ENCODE measurements at places on chromosomes 1 and 21.

DNA sequence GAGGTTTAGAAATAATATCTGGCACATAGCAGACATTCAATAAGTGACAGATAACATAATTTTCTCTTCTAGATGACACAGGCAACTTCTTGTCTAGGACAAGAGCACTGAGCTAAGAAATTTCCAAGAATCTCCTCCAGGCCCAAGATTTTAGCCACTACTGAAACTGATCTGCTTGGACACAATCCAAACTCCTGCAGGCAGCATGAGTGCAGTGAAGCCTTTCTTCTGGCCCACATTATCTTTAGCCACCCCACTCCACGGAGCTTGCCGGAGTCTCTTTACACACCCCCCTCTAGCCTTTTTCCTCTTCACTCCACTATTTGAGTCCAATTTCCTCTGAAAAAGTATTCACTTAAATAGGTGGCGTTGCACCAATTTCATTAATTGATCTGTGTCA is 142.9 kb upstream of the DUSP10 start:
- no peak for DNase-seq

GRCh38 chr1:206831650-206832049 is 33.8 kb upstream of the IL20 start:
- DNase-seq = no peak

DNA sequence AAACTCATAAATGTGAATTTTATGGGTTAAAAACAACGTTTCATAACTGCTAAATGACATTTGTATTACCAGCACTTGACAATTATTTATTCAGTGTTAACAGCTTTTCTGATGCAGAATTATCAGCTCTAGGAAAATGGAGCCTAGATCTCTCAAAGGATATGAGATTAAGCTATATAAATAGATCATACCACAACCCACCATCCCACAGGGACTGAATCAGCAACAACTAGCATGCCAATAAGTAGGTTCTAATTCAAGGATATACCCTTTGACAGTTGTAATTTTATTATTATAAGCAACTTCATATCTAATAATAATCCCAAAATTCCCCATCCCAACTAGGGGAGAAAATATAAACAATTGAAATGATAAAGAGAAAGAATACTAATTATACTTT is 275.4 kb upstream of the RGS18 start:
- no peak for DNase-seq

DNA sequence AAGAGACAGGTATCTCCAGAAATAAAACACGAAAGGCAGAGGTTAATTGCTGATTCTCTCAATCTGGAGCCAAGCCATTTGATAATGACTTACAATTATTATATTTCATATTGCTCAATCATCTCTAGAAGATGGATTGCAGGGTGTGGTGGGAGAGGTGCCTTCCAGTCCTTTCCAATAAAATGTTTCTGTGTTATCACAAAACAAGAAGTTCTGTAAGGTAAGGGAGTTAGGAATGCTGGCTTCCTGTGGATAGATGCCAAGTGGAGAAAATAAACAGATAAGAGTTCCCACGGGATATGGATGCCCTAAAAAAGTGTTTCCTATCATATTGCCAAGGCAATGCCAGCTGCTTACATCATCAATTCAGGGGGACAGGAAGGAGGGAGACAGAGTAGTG is 7.2 kb upstream of the CCN1 start:
- DNase-seq = no peak

DNA sequence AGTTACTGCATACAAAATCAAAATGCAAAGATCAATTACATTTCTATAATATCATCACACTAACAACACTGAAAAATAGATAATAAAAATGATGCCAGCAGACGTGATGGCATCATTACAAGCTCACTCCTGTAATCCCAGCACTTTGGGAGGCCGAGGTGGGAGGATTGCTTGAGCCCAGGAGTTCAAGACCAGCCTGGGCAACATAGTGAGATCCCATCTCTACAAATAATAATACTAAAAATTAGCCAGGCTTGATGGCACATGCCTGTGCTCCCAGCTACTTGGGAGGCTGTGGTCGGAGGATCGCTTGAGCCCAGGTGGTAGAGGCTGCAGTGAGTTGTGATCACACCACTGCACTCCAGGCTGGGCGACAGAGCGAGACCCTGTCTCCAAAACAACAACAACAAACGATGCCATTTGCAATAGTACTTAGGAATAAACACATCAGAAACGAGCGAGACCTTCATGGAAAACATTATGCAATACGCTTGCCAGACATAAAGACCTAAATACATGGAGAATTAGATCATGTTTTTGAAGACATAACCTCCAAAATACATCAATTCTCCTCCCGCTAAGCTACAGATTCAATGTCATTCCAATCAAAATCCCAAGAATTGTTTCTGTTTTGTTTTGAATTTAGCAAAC is 86.6 kb upstream of the ERRFI1 start:
- no peak for DNase-seq

GRCh38 chr1:201917362-201918033 is 28.8 kb downstream of the SHISA4 start:
- no peak for DNase-seq

- no peak for DNase-seq
These were observed 7.6 kb downstream of the GPA33 start for GRCh38 chr1:167082511-167083027.

GRCh38 chr1:91552091-91552490 is 51.4 kb downstream of the CDC7 start:
- DNase-seq = no peak

DNA sequence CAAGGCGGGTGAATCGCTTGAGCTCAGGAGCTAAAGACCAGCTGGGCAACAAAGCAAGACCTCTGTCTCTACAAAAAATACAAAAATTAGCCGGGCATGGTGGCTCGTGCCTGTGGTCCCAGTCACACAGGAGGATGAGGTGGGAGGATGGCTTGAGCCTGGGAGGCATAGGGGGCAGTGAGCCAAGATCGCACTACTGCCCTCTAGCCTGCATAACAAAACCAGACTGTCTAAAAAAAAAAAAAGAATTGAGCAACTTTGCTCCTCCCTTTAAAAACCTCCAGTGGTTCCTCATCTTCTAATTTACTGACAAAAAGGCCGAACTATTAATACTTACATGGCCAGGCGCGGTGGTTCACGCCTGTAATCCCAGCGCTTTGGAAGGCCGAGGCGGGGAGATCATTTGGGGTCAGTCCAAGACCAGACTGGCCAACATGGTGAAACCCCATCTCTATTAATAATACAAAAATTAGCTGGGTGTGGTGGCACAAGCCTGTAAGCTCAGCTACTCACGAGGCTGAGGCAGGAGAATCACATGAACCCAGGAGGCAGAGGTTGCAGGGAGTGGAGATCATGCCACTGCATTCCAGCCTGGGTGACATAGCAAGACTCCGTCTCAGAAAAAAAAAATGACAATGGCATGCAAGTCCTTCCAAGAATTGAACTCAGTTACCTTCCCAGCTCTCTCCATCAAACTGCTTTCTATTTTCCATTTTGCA is 4.4 kb downstream of the ACBD3 start:
- DNase-seq = no peak

GRCh38 chr21:46191686-46192575 is 7.7 kb upstream of the SPATC1L start:
- DNase-seq = peak; percentile 35

- DNase-seq = no peak
These were observed 862 bp upstream of the SGIP1 start for GRCh38 chr1:66532798-66533783.

- DNase-seq = no peak
These were observed 8.7 kb downstream of the SMG7 start for GRCh38 chr1:183480971-183481441.

GRCh38 chr1:212611000-212611948 is 2.7 kb downstream of the ATF3 start:
- no peak for DNase-seq

- no peak for DNase-seq
These were observed 225.6 kb downstream of the BRINP3 start for GRCh38 chr1:190252046-190252445.

DNA sequence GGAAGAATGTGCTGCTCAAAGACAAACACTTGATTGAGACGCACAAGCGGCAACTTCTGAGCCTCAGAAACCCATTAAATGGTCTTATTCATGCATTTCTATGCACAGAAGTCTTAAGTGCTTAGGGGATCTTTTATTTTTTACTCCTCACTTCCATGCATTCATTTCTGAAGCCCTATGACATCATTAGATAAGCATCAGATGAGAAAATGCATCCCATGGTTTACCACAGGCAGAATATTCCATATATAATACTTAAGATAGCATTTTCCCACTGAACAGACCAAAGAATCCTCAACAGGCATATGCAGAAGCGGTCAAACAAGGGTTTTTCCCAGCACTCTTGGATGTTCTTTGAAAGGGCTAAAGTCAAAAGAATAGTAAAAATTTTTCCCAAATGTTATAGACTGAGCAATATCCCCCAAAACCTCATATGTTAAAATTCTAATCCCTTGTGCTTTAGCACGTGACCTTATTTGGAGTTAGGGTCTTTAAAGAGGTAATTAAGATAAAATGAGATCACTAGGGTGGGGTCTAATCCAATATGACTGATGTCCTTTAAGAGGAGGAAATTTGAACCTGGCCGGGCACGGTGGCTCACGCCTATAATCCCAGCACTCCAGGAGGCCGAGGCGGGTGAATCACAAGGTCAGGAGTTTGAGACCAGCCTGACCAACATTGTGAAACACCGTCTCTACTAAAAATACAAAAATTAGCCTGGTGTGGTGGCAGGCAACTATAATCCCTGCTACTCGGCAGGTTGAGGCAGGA is 22.6 kb upstream of the FAM89A start:
- no peak for DNase-seq

- DNase-seq = no peak
These were observed 185.5 kb downstream of the RYR2 start for GRCh38 chr1:237227476-237227875.

GRCh38 chr1:76881762-76882161 is 14.5 kb downstream of the ST6GALNAC5 start:
- DNase-seq = no peak

GRCh38 chr1:167428395-167428794 is 89.9 kb downstream of the CD247 start:
- no peak for DNase-seq

- DNase-seq = no peak
These were observed 3.0 kb downstream of the DMRTB1 start for GRCh38 chr1:53462193-53462592.

All from activated CD8-positive, alpha-beta memory T cell treated with anti-CD3 and anti-CD28 coated beads, Interleukin-2, amount 10 ng/mL, durations not matched to agents 7 days and 5 days (primary cell).